GM12891 (cell line): ENCODE measurements at places on chromosomes 12 and 14.

- no peak for DNase-seq
These were observed 17.3 kb downstream of the RERGL start for GRCh38 chr12:18072723-18073122.

DNA sequence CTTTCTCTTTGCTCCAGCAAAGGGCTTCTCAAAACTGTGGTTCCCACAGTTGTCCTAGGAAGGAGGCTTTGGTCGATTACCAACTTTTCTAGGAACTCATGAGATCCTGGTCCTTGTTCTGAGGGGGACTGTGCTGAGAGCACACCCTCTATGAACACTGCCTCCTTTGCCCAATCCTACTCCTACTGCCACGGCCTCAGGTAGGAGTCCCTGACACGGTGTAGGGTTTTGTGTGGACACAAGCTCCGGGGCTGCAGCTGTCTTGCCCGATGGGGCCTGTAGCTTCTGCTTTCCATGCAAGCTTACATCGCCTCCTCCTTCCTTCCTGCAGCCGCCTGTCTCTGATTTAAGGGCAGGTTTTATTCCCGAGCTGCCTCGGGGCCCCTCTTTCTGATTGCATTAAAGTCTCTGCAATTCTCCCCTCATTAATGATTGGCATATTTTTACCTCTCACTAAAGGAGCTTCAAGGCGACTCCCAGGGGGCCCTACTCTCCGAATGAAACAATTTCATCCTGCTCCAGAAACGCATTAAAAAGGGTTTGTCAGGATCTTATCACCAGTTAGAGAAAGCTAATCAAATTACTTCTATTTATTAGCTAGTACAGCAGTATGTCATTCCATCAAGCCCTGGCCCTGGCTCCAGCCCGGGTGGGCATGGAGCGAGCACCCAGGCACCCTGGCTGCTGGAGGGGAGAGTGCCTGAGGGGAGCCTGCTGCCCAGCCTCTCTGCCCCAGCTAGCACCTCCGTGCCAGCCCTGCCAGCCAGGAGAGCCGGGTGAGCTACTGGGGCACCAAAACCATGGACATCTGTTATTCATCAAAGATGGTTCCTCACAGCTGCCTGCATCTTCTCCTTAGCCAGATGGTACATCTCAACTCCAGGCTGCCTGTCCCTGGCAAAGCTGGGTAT is 38.0 kb upstream of the ESRRB start:
- DNase-seq, result no peak

GRCh38 chr14:103194256-103195045 is 71.2 kb downstream of the TNFAIP2 start:
- DNase-seq, result no peak

- no peak for DNase-seq
These were observed 53.9 kb downstream of the MDM2 start for GRCh38 chr12:68861890-68862289.

DNA sequence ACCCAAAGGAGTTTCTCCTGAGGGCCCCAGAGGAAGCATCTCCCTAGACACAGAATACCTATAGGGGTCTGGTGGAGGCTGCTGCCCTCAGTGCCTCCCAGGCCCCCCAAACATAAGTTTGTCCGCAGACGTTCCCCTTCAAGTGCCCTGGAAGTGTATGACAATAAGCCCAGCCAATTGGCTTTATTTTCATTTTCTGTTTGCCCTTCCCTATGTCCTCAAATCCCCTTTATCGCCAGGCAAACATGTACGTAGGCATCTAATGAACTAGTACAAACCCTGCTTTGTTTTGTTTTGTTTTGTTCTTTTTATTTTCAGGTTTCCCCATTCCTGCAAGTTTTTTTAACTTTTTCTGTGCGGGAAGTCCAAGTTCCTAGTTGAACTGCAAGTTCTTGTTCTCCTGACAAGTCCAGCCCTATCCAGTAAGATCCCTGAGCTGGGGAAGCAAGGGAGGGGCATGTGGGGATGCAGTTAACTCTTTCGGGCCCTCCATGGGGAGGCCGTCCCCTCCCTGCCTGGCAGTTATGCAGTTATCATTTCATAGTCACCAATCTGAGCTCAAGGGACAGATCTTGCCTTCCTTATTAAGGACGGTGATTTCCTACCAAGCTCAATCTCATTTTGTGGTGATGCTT is 141.9 kb downstream of the KCNA5 start:
- no peak for DNase-seq

DNA sequence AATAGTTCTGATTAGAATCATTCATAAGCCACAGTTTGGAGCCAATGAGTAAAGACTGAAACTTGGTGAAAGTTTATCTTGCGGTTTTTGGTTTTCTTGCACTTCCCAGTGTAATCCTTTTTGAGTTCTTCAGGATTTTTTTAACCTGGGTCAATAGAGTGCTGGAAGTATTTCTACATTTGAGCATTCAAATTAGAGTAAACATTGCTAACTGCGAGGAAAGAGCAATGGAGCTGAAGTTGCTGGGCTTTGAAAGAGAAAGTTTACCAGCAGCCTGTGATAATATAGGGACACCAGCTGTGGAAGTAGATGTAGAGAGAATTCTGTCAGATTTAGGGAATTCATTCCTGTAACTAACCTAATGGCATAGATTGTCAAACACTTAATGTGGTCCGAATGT is 30.3 kb downstream of the ANO6 start:
- no peak for DNase-seq

- DNase-seq, result no peak
These were observed 18.8 kb upstream of the KRT78 start for GRCh38 chr12:52867642-52868041.

- no peak for DNase-seq
These were observed 15.2 kb upstream of the TCP11L2 start for GRCh38 chr12:106287364-106287763.

DNA sequence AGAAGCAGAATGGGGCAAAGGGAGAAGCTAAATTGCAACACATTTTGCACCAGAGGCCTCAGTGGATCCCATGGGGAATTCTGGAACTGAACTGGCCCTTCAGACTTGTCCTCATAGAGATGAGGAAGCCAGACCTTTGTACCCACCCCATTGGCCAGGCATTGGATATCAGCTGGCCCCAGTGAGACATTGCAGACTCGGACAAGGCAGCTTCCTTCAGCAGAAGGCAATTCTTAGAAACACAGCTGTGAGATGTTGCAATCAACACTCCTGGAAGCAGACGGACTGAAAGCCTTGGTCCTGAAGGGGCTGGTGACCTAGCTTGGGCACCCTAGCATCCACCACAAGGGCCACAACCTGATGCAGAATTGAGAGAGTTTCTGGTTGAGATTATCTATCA is 218.1 kb downstream of the MSRB3 start:
- no peak for DNase-seq

DNA sequence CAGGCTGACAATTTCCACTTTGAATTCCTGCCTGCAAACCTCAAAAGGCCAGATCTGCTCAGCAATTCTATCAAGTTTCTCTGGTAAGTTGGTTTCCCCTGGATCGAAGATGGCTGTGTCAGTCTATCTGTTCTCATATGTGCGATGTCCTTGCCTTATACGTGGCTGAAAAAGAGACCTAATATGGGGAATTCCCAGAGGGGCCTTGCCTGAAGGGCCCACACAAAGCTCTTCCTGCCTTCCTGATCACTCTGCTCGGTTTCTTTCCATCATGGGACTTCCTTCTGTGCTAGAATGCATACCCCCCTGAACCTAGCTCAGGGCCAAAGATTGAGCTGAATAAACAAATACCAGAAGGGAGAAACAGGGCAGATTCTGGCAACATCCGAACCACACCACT is 13.2 kb downstream of the TCL1B start:
- DNase-seq, result no peak
